Hair follicle dermal papilla cell (primary cell): ENCODE measurements at places on chromosomes 7 and 10. TPM values are rescaled to one million over a fixed set of nuclear protein-coding genes. Genes with fewer than 3 reads are reported as not detected.

Gene BTBD16
- total RNA-seq, result not detected in 2 replicates

Gene MEOX2
- 4.5 and 7.6 TPM in 2 replicates for total RNA-seq

Gene AGAP4
- 3.3 and 4.5 TPM in 2 replicates for total RNA-seq

Gene PRSS37
- not detected in 2 replicates for total RNA-seq

Gene LIPM
- not detected in 2 replicates for total RNA-seq

Gene OPN4
- not detected in 2 replicates for total RNA-seq

Gene VSTM4
- 71.4 and 77.0 TPM in 2 replicates for total RNA-seq

Gene SP8
- not detected in 2 replicates for total RNA-seq

Gene BEND7
- total RNA-seq, result 4.5 and 4.9 TPM in 2 replicates

Gene GBX1
- not detected in 2 replicates for total RNA-seq

Gene COL28A1
- total RNA-seq, result under 0.01 and 0.32 TPM in 2 replicates

Gene IFIT3
- total RNA-seq, result 59.5 and 59.7 TPM in 2 replicates

Gene KLHDC10
- 29.9 and 30.8 TPM in 2 replicates for total RNA-seq

Gene CALY
- not detected in 2 replicates for total RNA-seq

Gene DNMBP
- total RNA-seq, result 19.1 and 20.9 TPM in 2 replicates

Gene ASIC3
- 0.12 and 0.16 TPM in 2 replicates for total RNA-seq

Gene PRR15
- total RNA-seq, result not detected in 2 replicates

Gene TMEM229A
- total RNA-seq, result not detected in 2 replicates

Gene GNGT1
- total RNA-seq, result not detected in 2 replicates

Gene SEMA3C
- total RNA-seq, result 272 and 311 TPM in 2 replicates

Gene OR13A1
- total RNA-seq, result not detected in 2 replicates

Gene COPS6
- total RNA-seq, result 32.3 and 42.3 TPM in 2 replicates

Gene LRRC4
- 0.12 and 0.32 TPM in 2 replicates for total RNA-seq

Gene HPSE2
- 0.12 and 0.32 TPM in 2 replicates for total RNA-seq

Gene CRYGN
- total RNA-seq, result 0.16 and 0.61 TPM in 2 replicates

Gene RELN
- total RNA-seq, result 0.16 and 0.24 TPM in 2 replicates

Gene NPY4R2
- total RNA-seq, result 0.16 TPM in 1 of 2 replicates, not detected in the other

Gene SSBP1
- total RNA-seq, result 57.4 and 72.3 TPM in 2 replicates

Gene OGDHL
- 0.16 and 1.5 TPM in 2 replicates for total RNA-seq

Gene GTF2I
- 114 and 153 TPM in 2 replicates for total RNA-seq

Gene AKR1C8
- total RNA-seq, result not detected in 2 replicates

Gene PIP
- not detected in 2 replicates for total RNA-seq

Gene CPN1
- total RNA-seq, result not detected in 2 replicates

Gene NKX2-3
- total RNA-seq, result not detected in 2 replicates

Gene HOXA6
- not detected in 2 replicates for total RNA-seq
